Stimulated activated CD4-positive, alpha-beta T cell treated with anti-CD3 and anti-CD28 coated beads, TNF-alpha, amount 100 ng/mL, for 4 hours (primary cell): ENCODE measurements at places on chromosomes 4 and X.
A peak's percentile ranks its signal among the peaks of the same experiment; 100 is the strongest.

DNA sequence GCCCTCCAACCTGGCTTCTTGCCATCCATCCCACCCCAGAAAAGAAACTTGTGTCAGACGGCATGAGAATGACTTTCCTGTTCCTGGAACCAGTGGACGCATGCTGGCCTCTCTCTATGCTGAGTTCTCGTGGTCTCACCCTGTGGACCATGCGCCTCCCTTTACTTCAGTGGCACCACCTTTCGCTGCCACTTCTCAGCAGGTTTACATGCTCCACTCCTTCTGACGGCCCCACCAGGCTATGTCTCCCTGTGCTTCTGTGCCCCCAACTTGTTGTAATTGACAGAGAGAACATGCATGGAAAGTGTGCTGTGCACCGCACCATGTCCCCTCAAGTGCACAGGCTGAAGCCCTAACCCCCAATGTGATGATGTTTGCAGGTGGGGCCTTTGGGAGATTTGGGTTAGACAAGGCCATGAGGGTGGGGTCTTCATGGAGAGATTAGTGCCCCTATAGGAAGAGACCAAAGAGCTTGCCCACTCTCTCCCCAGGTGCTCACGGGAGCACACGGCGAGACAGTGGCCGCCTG lies 3.1 kb upstream of the PPP2R2C start:
- no peak for DNase-seq

DNA sequence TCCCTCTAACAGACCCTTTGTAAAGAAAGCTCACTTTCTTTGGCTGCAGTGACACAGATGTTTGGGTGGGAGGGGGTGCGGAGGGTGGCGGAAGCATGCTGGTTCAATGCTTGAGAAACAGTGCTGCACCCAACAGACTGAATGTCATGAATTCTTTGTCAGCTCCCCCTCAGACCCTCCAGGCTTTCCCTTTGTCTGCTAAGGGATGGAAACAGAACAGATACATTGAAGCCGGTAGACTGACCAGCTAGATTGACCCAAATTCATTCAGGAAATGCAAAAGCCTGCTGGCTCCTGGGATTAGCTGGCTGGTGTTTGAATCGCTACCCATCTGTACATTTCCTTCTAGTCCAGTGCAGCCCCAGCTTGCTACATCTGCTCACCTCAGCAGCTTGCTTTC lies 90.8 kb upstream of the PAK3 start:
- no peak for DNase-seq

GRCh38 chr4:40337051-40337450 lies 1.9 kb downstream of the CHRNA9 start:
- DNase-seq, result no peak

DNA sequence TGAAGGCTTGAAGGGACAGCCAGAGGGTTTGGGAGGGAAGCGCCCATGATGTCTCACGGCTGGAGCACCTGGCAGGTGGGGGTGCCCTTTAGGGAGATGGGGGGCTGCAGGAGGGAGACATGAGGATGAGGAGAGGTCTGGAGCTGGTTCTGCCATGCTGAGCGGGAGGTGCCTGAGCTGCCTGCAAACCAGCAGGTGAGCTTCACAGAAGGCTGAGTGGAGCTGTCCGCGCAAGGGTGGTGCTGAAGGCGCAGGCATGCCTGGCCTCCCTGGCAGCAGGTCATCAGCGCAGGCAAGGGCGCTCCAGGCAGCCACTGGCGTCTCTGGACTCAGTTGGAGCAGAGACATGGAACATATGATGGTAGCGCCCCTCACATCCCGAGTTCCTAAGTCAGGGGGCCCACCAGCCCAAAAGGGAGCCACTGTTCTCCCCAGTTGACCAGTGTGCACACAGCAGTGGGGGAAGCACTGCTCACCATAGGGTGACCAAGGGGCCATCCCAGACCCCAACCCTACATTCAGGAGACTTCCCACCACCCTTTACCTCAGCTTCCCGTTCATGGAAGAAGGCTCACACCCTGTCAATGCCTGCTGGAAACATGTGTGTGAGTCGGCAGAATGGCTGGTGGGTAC lies 25.8 kb downstream of the ADRA2C start:
- DNase-seq, result no peak

DNA sequence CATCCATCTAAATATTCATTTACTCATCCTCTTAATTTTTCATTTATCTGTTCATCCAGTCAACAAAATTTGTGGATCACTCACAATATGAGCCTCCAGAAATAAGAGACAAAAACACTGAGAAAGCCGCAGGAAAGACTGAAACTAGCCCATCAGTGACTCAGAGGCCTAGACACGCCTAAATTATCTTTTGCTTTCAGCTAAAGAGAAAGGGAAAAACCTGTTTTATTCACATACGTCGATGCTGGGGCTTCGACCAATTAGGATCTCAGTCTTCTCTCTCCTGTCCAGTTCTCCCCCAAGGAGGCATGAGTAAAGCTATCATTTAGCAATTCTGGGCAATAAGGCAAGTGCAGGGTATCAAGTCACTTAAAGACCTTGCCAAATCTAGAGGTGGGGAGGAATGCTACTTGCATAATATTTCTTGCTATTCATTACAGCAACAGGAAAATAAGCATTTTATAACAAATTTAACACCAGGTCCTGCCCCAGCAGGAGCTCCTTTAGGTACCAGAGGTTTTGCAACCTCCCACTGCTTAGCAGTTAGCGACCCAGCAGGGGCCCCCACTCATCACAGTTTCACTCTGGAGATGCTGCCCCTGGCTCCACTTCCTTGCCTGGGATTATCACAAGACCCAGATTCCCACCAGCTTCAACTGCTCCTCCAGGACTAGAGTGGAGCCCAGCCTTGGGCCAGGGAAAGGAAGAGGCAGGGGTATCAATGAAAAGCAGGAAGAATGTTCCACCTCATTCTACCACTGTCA lies 30.1 kb upstream of the TMEM154 start:
- DNase-seq, result no peak

- DNase-seq, result no peak
Measured at GRCh38 chr4:138217567-138217966, 24.6 kb downstream of the SLC7A11 start.

DNA sequence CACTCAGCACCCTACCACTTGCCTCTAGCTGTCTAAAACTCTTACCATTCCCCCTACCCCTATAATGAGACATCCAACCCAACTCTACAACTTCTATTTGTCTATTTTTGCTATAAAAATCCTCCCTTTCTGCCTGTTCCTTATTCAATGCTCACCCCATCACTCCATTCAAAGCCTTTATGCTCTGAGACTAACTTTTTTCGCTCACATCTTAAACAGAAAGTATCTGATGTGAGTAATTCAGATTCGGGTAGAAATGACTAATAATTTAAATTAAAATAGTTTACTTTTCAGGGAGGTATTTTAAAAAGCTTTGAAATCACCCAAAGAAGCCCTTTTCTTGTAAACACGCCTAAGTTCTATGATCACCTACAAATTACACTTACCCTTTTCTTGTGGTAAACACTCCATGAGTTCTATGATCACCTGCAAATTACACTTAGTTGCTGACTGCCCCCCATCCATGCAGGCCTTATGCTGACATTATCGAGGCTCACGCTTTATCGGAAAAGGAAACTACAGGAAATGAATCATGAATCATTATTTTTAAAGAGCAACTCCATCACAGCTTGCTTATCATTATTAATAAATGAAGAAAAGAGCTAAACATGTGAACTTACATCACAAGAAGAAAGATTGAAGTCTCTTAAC lies 168.7 kb upstream of the PPP1R2C start:
- no peak for DNase-seq

- no peak for DNase-seq
Measured at GRCh38 chr4:77771566-77771965, 47.6 kb downstream of the CNOT6L start.

- DNase-seq, result no peak
Measured at GRCh38 chr4:37988670-37989069, 28.5 kb downstream of the PTTG2 start.

DNA sequence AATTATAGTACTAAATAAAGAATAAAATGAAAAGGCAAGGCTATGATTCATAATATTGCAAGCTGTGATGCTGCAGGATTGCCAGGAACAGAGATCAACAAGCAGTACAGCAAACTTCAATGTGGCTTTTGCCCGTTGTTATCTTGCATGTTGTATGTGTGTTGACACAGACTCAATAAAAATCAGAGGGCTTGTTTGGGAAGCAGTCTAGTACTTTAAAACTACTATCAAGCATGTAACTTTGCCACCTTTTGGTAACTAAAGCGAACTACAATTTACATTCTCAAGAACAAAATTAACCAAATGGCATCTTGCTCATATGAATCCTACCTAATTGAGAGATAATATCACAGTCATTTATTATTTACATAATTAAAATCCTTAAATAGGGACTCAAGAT lies 79.8 kb upstream of the GPM6A start:
- DNase-seq, result no peak

- no peak for DNase-seq
Measured at GRCh38 chr4:107825072-107825824, 516 bp downstream of the SGMS2 start.

GRCh38 chr4:113745711-113746110 lies 15.8 kb downstream of the CAMK2D start:
- no peak for DNase-seq

GRCh38 chrX:43899878-43900815 lies 17.9 kb upstream of the MAOB start:
- DNase-seq, result no peak

GRCh38 chr4:119628281-119629141 lies at the start of gene PDE5A:
TSS of gene PDE5A (minus strand) at chr4:119628804. CDS start at chr4:119628671, 133 bp downstream.
- DNase-seq, result peak; percentile 65

- DNase-seq, result no peak
Measured at GRCh38 chr4:87118826-87119225, 101.6 kb downstream of the KLHL8 start.

DNA sequence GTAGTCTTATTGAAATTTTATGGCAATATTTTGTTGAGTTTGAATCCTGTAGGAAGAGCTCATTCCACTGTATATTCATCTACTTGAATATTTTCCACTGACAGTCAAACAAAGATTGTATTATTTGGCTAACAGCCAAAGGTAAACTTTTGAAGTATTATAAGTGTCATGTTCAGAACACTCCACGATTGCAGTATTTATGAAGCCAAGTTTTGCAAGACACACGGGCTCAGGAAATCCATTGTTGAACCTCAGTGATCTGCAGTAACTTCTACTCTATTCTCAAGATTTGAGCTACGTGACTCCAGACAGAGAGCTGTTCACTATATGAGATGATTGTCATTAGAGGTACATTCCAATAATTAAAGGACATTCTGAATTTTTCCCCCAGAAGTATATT lies 302.7 kb upstream of the ADGRL3 start:
- DNase-seq, result no peak

DNA sequence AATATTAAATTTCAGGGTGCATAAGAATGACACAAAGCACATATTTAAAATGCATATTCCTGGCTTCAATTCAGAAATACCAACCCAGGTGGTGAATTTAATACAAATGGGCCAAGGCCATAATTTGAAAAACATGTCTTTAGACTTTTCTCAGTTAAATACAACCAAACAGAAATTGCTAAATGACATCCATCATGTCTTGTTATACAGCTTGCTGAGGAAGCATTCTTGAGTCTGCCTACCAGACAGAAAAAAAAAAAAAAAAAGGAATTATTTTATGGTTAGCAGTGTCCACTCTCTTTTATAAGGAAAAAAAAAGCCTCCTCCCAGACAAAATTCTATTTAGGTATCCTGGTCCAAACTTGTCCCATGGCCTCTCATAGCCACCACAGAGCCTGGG lies 119.1 kb downstream of the PAPSS1 start:
- DNase-seq, result no peak

- no peak for DNase-seq
Measured at GRCh38 chr4:10773656-10774055, 89.1 kb upstream of the CLNK start.

DNA sequence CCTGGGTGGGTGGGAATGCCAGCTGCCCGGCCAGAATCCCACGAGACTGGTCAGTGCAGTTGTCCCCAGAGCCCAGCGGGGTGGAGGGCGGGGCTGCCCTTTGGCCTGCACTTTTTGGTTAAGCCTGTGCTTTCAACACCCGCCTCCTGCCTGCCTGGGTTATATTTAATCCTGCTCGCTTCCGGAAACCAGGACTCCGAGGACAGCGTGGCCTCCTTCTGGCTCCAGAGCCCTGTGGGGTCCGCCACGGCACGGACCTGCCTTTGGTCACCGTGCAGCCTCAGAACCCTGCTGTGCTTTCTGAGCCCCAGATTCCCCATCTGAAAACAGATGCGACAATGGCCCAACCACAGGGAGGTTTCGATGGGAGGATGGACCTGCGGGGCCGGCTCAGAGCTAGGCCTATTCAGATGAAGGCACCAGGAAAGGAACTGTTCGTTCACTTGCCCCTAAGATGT lies 29.4 kb upstream of the KIAA0232 start:
- no peak for DNase-seq

GRCh38 chr4:176549161-176549865 lies 229.5 kb downstream of the SPCS3 start:
- no peak for DNase-seq

GRCh38 chr4:21898101-21898500 lies 50.5 kb downstream of the KCNIP4 start:
- DNase-seq, result no peak

GRCh38 chrX:97311066-97311778 lies 427.5 kb downstream of the RPA4 start:
- no peak for DNase-seq

- no peak for DNase-seq
Measured at GRCh38 chr4:56803471-56803870, 18.0 kb downstream of the SPINK2 start.

DNA sequence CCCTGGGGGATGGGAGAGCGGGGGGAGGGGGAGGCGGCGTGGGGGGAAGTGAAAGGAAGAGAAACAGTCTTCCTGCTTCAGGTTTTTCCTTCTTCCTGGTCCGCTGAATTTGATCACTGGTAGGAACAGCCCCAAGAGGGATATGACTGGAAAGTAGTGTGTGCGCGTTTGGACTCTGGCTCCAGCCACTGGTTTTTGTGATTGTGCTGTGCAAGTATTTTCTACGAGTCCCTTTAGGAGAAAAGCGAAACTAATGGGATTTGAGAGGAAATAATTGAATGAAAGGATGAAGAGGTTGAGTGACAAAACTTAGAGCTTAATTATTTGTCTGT lies 836 bp downstream of the PRRG1 start:
- DNase-seq, result no peak

GRCh38 chr4:88989990-88990389 lies 67.0 kb downstream of the FAM13A start:
- DNase-seq, result no peak

DNA sequence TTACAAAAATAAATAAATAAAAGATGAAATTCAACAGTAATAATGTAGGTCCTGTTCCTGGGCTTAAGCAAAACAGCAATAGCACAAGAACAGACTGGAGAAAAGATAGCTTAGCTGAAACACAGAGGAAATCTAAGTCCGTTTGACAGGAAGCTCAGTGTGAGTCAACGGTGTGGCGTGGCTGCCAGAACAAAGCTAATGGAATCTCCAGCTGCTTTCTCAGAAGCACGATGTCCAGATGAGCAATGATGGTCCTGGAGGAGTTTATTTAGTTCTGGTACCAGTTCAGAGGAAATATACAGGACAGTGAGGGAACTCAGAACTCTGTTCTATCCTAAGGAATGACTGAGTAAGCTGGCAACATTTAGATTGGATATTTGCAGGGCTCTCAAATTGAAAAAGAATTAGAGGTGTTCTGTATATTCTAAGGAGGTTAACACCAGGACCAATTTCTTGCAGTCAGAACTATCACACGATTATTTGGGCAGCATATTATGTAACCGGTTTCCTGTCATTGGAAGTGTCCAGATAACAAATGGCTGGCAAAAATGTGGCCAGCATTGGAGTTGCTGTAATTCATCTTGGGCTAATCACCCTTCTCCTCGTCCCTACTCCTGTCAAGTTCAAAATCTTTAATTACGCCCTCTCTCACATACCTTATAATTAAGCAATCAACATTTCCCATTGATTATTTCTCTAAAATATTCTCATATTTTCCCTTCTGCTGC lies 12.7 kb downstream of the GAB3 start:
- no peak for DNase-seq

- no peak for DNase-seq
Measured at GRCh38 chrX:30904632-30905031, 15.6 kb upstream of the TAB3 start.
